ENCODE measurements at places on chromosomes 4 and X. TPM values are rescaled to one million over a fixed set of nuclear protein-coding genes. Genes with fewer than 3 reads are reported as not detected.

GRCh38 chr4:97238956-97239666 lies 904.2 kb downstream of the STPG2 start:
- no peak for DNase-seq

DNA sequence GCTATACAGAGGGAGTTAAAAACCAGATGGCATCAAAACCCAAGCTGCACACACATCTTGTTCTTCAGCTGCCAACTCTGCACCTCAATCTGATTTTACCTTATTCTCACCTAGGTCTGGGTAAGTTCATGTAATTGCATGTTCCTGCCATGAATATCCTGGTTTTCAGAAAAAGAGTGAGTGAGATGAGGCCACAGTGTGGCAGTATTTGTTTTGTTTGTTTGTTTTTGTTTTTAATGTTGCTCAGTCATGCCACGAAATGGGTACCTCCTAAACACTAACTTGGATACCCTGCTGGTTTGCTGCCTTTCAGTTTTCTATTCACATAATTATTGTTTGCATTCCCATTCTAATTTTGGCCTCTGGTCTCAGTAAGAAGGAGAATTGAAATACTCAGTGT lies 22.5 kb downstream of the TMEM164 start:
- no peak for DNase-seq

The SRP72 gene
- 87.5 TPM for total RNA-seq

GRCh38 chr4:17623451-17624001 lies 9.1 kb downstream of the MED28 start:
- DNase-seq = no peak

The ATOH1 gene
- not detected for total RNA-seq

DNA sequence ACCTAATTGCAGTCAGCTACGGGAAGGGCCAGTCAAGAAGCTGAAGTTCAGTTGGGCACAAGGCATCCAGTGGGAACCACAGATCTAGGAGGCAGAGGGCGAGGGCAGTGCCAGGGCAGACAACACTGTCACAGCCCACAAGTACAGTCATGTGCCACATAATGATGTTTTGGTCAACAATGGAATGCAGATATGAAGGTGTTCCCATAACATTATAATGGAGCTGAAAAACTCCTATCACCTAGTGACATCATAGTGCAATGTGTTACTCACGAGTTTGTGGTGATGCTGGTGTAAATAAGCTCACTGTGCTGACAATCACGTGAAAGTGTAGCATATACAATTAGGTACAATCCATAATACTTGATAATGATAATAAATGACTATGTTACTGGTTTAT lies 4.5 kb upstream of the TMEM255A start:
- DNase-seq = no peak

GRCh38 chr4:53730031-53730805 lies 138.9 kb upstream of the LNX1 start:
- no peak for DNase-seq

Measured in posterior vena cava (tissue), 2 donors.